ENCODE measurements at places on chromosomes 11 and 22.

- no peak for DNase-seq
Observed at GRCh38 chr11:10488934-10489691, 34.0 kb downstream of the AMPD3 start.

GRCh38 chr22:30290342-30291057, 1.2 kb upstream of the CASTOR1 start:
- no peak for DNase-seq

DNA sequence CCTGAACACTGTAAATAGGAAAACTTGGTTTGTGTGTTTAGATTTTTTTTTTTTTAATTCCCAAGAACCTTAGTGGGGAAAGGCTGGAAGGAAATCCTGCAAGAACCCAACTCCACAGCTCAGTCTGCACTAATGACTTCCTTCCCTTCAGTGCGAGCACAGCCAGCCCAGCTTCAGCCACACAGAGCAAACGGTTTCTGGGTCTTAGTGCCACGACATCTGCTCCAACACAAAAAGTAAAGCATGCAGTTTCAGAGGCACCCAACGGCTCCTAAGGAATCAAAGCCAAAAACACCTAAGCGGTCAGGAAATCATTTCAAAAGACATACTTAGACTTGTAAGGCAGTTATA, 236.1 kb downstream of the TTC28 start:
- DNase-seq = no peak

- DNase-seq = no peak
Observed at GRCh38 chr11:28448186-28448585, 340.0 kb downstream of the METTL15 start.

- DNase-seq = no peak
Observed at GRCh38 chr11:29985248-29985647, 31.6 kb downstream of the KCNA4 start.

DNA sequence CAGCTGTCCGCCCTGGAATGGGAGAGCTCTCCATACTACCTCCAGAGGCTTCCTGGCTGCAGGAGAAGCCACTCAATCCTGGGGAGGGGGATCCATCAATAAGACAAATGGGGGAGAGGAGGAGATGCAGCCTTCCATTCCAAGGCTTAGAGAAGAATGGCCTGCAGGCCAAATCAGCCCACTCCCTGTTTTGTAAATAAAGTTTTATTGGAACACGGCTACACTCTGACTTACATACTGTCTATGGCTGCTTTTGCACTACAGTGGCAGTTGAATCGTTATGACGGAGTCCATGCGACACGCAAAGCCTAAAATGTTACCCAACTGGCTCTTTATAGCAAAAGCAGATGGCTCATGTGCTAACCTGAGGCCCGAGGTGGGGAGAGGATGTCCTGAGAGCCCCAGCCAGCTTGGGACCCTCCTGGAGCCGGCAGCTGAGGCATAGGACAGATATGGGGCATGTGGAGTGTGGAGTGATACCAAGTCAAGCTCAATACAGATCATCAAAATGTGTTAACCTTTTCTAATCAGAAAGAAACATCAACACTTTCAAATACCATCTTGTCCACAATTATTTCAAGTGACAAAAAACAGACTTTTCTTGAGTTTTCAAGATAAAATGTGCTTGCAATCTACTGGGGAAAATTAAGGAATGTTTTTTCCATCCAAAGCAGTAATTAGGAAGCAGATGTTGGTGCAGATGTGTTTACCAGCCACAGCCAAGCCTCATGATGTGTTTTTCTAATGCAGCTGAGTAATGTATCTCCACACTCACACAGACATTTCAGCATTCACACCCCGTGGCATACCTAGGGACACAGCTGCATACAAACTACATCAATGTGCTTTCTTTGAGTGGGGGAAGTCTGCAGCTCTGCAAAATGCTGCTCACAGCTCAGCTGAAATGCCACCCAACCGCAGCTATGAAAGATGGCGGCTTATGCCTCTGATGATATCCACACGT, 181.6 kb downstream of the SHANK2 start:
- no peak for DNase-seq

DNA sequence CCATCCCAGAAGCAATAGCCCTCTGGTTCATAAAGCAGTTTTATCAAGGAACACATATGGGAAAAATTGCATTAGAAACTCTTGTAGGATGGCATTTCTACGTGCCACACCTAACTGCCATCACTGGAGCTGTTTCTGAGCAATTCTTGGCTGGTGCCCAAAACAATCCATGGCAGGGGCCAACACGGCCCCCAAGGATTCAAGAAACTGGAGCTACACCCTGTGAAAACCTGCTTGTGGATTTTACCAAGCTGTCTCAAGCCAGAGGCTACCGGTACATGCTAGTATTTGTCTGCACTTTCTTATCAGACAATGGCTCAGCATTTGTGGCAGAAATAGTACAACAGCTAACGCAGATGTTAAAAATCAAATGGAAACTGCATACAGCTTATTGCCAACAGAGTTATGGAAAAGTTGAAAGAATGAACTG, 42.4 kb upstream of the GLYAT start:
- no peak for DNase-seq

Measured in central memory CD4-positive, alpha-beta T cell (primary cell).